ENCODE measurements at places on chromosomes 2 and 18. TPM values are rescaled to one million over a fixed set of nuclear protein-coding genes. Genes with fewer than 3 reads are reported as not detected.

The SPP2 gene
- not detected for polyA plus RNA-seq

The TSPYL6 gene
- polyA plus RNA-seq, result not detected

The VAMP5 gene
- 151 TPM for polyA plus RNA-seq

The STAT4 gene
- polyA plus RNA-seq, result 88.2 TPM

The KLHL29 gene
- 0.21 TPM for polyA plus RNA-seq

The DSC2 gene
- polyA plus RNA-seq, result not detected
